ENCODE measurements at places on chromosomes 16 and 17.

GRCh38 chr17:21214777-21215541 lies 998 bp upstream of the TMEM11 start:
- DNase-seq, result no peak

DNA sequence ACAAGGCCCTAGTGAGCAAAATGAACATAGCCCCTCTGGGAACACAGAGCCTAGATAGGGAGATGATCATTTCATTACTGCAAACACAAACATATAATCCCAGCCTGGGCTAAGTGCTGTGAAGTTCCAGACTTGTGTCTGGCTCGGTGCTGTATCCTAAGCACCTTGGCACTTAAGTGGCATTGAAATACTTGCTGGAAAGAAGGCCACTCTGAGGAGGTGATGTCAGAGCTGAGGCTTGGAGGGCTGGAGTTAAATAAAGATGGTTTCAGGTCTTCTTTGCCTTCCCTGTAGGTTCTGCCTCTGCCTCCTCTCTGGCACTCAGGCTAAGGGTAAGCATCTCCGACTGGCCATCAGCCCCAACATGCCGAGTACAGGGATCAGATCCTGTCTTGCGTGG lies 2.4 kb upstream of the CACNA1G start:
- DNase-seq, result no peak

DNA sequence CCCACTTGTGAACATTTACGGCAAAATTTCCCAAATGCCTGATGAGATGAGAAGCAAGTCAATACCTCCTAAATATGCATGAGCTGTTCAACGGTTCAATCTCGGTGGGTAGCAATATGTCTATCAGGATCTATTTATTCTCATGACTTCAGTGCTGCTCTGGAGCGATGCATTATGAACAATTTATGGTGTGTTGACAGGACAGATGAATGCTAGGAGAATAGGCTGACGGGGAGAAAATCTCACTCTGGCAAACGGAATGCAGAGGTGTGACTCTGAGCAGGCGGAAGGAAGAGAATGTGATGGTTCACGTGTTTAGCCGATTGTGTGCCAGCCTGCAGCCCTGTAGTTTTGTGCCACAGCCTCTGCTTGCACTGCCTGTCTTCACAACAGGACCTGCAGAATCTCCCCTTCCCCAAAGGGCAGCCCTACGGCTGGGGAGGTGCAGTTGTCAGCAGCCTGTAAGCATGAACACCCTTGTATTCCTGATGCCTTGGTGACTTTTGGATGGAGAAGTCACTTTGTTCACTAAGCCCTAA lies 345.2 kb downstream of the PHKB start:
- DNase-seq, result no peak

DNA sequence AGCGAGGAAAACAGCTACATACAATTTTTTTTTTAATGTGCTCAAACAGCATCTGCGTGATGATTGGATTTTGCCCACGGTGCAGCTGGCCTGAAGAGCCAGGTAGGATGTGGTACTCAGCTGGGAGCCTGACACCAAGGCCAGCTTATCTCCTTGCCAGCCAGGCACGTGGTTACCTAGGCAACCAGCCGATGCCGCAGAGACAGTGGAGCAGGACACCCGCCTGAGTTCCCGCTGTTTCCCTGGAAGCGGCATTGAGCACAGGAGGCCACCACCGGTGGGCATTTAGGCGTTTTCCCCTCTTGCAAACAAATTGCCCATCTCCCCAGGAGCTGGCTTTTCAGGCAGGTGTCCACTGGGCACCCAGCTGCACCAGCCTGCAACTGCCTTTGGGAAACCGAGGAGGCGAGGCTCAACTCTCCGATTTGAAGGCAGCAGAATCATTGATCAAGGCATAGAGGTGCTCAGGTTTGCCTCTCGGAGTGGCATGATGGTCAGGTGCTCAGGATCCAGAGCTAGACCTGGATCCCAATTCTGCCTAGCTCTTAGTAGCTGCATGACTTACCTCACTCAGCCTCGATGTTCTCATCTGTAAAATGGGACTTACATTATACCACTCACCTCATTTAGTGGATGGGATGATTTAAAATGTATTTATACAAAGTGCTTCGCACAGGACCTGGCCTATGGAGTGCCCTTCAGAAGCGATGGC lies 137.5 kb upstream of the PLCG2 start:
- DNase-seq, result no peak

Measured in activated CD4-positive, alpha-beta T cell treated with anti-CD3 and anti-CD28 coated beads, Interleukin-2, Interleukin-4, amounts not matched to agents 100 ng/mL and 50 ng/mL, durations not matched to agents 16 hours and 8 hours (primary cell).